ENCODE measurements at places on chromosomes 2 and 18.

DNA sequence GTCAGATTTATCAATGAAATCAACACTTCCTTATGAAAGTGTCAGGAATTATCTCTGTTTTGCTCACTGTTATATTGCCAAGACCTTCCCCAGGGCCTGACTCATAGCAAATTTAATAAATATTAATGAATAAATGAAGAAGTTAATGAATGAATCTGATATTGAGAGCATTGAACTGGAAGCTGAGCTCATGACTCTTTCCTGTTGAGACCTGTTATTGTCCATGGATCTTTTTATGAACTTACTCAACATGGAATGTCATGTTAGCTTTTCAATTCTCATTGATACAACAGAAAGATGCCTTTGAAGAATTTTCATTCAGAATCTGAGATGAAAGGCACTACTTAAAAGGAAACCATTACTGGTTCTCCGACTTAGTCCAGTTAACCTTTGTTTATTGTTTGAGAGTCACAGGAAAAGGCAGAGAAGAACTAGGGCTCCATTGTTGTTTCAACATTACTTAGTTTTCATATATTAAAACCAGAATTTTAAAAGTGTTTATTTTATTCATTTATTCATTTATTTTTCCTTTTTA, 90.4 kb upstream of the UNC80 start:
- DNase-seq, result no peak

DNA sequence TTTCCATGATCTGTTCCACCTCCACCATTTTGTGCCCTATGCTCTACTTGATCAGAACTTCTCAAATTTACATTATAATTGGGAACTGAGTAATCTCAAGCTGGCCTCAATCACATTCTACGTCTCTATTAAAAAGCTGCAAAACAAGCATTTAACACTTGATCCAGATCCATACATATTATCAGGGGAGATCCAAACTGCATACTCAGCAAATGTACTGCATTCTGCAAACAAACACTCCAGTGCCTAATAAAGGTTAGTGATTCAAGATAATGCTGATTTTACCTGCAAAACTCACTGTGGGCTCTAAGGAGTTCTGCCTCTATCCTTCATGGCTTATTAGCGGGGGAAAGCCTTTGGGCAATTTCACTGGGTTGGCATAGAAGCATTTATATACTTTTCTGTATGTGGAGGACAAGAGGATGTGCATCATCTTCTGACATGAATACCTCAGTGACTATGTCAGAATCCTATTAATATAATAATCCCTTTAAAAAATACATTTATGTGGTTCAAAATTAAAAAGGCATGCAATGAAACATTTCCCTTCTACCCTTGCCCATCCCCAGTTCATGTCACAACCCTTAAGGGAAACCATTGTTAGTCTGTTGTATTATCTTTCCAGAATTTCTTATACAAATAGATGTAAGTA, 40.2 kb downstream of the GALNT14 start:
- DNase-seq, result no peak

DNA sequence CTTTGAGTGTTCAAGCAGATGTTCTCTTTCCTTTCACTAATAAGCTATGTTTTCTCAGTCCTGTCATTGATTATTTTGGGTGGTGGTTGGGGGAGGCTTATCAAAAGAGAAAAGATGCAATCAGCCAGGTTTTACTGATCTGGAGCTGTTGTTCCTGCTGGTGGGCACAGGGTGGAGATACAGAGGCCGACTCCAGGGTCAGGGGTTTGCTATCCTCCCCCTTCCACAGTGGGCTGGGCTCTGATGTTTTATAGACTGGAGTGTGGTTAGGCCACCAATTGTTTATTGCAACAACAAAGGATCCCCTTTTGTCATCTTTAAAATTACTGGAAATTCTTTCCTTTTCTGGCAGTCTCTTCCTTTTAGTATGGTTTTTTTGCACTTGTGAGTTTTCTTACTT, 120.5 kb downstream of the TANC1 start:
- DNase-seq, result no peak

GRCh38 chr2:148968776-148969319, 69.7 kb upstream of the LYPD6B start:
- DNase-seq, result no peak

DNA sequence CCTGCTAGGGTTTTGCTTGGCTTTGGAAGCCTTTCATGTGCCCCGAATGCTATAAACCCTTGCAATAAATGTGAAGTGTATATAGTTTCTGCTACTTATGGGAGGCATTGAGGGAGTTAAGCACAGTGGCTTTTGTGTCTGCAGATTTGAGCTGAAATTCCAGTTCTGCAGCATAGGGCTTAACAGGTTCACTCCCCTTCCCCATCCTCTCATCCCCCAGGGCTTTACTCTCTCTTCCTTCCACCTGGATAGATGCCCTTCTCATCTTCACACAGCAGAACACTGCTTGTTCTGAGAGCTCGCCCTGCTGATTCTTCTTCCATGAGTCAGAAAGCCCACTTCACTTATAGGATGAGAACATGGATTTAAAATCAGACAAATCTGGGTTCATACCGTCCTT, 37.2 kb downstream of the SOX11 start:
- DNase-seq, result no peak

- DNase-seq, result no peak
Measured at GRCh38 chr18:25262920-25263319, 89.0 kb downstream of the ZNF521 start.

DNA sequence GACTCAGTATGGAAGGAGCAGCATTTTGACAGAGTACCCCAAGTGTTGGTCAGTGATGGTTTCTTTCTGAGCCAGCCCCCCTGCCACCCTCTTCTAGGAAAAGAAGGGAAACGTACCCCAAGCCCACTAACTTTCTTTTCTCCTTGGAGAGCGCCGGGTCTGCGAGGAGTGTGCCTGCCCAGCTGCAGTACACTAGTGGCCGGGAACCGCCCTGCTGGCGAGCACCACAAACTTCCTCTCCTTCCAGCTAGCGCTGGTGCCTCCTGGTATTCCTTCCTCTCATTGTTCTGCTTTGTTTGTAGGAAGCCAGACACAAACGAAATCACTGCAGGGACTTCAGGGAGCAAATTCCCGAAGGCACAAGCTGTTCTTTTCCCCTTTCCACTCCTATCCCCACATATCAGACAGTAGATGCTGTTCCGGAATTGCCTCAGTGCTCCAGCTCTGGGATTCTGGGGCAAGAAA, 1.8 kb downstream of the CCDC85A start:
- no peak for DNase-seq

GRCh38 chr18:24031318-24031717, 16.8 kb downstream of the TTC39C start:
- DNase-seq, result no peak

- no peak for DNase-seq
Measured at GRCh38 chr2:150063432-150063889, 424.0 kb downstream of the RND3 start.

- no peak for DNase-seq
Measured at GRCh38 chr2:101892377-101892776, 99.4 kb upstream of the IL1R2 start.

Measured in GOT3 (cell line).